Aorta (tissue), 5 donors: ENCODE measurements at places on chromosomes 12 and 14. TPM values are rescaled to one million over a fixed set of nuclear protein-coding genes. Genes with fewer than 3 reads are reported as not detected.

- no peaks in the 10 kb centered on the region for H3K36me3 ChIP-seq
- H3K27me3 ChIP-seq: no peaks in the 10 kb centered on the region
- H3K4me3 ChIP-seq: no peak overlapping the region
- no peak for DNase-seq
- no peaks in the 10 kb centered on the region for H3K4me1 ChIP-seq
Measured at GRCh38 chr12:29334937-29335336, 46.0 kb downstream of the ERGIC2 start.

GRCh38 chr12:54740882-54741281, 92.7 kb upstream of the DCD start:
- H3K4me1 ChIP-seq: no peaks in the 10 kb centered on the region
- H3K36me3 ChIP-seq: no peaks in the 10 kb centered on the region
- H3K27ac ChIP-seq: no peak overlapping the region
- no peaks in the 10 kb centered on the region for H3K27me3 ChIP-seq
- H3K4me3 ChIP-seq: no peak overlapping the region

DNA sequence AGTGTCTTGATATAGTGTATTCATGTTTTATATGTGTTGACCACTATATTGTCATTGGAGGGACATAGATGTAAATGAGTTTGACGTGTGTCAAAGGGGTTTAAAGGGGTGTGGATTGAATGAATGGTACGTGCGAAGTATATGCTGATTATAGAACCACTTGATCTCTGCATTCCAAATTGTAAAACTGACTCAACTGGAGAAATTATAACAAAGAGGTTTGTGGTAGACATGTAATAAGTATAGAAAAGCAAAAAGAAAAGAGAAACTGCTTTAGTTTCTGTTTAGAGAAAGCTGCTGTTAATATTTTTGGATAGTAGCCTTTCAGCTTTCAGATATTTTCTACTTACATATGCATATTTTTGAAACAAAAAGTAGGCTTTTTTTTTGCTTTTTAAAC, 8.9 kb upstream of the MYRFL start:
- no peak overlapping the region for H3K27ac ChIP-seq
- H3K4me3 ChIP-seq: no peak overlapping the region
- H3K4me1 ChIP-seq: no peaks in the 10 kb centered on the region

DNA sequence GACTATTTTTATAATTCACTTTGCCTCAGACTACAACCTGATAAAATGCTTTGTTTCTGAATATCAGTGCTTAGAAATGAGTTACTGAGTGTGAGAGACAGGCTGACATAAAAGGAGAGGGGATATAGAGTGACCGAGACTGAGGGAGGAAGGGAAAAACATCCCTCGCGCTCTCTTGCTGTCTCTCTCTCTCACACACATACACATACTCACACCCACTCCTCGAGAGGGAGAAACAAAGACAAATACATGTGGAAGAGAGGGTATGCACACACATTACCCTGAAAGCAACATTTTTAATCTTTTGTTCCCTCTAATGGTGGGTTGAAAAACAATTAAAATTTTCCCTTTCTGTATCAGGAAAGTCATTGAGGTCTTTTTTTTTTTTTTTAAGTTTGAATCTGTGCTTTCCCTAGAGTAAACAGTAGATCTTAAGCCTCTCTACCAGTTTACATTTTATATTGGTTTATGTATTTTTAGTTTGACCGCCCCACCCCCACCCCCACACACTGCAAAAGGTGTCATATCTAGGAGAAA, 45.3 kb downstream of the FRS2 start:
- H3K4me1 ChIP-seq: peaks cover 3% of the 10 kb centered on the region
- no peak overlapping the region for H3K4me3 ChIP-seq
- no peak for DNase-seq
- H3K36me3 ChIP-seq: peaks cover 2% of the 10 kb centered on the region

DNA sequence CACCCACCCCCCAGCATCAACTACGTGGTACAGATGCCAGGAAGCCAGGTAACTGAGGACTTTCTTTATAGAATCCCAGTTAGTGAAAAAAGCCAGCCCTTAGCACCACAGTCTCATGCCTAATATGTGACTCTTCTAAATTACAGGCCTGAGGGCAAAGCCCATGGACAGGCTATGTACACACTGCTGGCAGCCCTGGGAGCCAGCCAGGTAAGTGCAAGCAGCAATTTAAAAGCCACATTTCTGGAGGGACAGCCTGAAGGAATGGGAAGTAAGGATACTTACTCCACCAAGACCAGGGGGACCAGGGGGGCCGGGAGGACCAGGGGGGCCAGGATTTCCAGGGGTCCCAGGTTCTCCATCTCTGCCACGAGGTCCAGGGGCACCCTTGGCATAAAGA, 7.0 kb downstream of the COL2A1 start:
- DNase-seq: no peak
- H3K4me3 ChIP-seq: no peak overlapping the region
- no peaks in the 10 kb centered on the region for H3K27me3 ChIP-seq
- H3K4me1 ChIP-seq: no peaks in the 10 kb centered on the region

DNA sequence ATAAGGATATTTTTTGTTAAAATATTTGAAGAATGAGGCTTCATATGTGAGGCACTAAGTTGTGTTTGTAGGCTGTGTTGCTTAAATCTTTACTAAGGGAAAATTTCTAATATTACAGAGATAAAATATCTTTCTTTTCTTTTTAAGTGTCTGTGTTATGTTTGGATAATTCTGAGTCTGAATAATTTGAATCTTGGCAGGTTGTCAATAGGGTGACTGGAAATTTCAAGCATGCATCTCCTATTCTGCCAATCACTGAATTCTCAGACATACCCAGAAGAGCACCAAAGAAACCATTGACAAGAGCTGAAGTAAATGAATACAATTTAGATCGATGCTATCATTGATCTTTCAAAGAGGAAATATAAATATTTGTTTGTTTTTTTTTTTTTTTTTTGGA, 29.4 kb downstream of the TMPO start:
- no peaks in the 10 kb centered on the region for H3K27me3 ChIP-seq
- H3K4me1 ChIP-seq: no peaks in the 10 kb centered on the region
- no peak overlapping the region for H3K4me3 ChIP-seq
- no peak for DNase-seq

- DNase-seq: no peak
- H3K4me1 ChIP-seq: no peaks in the 10 kb centered on the region
- H3K4me3 ChIP-seq: no peak overlapping the region
- H3K27ac ChIP-seq: no peak overlapping the region
- no peaks in the 10 kb centered on the region for H3K27me3 ChIP-seq
Measured at GRCh38 chr12:2974560-2974971, 15.4 kb downstream of the TEAD4 start.

DNA sequence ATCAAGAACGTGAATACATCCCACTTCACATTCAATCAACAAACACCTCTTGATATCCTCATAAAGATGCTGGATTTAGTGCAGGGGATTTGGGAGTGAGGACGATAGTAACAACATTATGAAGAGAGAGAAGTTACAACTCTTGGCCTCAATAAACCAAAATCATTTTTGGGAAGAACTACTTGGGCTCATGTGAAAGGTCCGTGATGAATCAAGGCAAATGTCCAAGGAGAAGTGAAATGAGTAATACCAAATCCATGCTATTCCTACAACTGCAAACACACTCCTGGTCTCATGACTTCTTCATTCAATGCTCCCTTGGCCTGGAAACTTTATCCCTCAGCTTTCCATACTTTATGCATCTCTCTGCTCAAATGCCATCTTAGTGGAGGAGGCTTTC, 162.0 kb upstream of the LMNTD1 start:
- no peak overlapping the region for H3K4me3 ChIP-seq
- peaks cover 6% of the 10 kb centered on the region for H3K27me3 ChIP-seq
- H3K27ac ChIP-seq: no peak overlapping the region
- H3K4me1 ChIP-seq: no peaks in the 10 kb centered on the region
- no peaks in the 10 kb centered on the region for H3K36me3 ChIP-seq

DNA sequence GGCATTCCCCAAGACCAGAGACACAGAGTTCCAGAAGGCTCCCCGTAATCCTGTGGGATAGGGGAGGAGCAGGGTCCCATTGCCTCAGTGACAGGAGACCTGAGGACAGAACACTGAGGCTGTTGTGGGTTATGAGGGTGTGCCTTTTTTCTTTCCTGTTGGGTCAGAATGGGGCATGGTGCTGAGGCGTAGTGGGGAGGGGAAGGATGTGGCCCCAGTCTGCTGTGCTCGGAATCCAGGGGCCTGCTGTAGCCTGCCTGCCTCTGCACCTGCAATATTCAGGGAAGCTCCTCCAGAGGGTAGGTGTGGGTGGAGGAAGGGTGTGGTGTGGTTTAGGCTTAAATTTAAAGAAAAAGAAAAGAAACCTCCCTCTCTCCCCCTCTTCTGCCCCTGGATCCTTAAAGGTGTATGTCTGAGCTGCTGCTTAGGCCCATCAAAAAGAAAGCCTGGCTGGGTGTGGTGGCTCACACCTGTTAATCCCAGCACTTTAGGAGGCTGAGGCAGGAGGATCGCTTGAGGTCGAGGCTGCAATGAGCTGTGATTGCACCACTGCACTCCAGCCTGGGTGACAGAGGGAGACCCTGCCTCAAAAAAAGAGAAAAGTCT, 18.7 kb downstream of the PLEKHG3 start:
- H3K4me3 ChIP-seq: no peak overlapping the region
- no peak for DNase-seq
- H3K27me3 ChIP-seq: no peaks in the 10 kb centered on the region
- peaks cover 11% of the 10 kb centered on the region for H3K4me1 ChIP-seq

GRCh38 chr12:132665149-132665491, 22.0 kb downstream of the POLE start:
- DNase-seq: no peak
- H3K27me3 ChIP-seq: no peaks in the 10 kb centered on the region
- no peak overlapping the region for H3K4me3 ChIP-seq
- no peak overlapping the region for H3K27ac ChIP-seq
- peaks cover 4% of the 10 kb centered on the region for H3K36me3 ChIP-seq

GRCh38 chr14:65804439-65805112, 392.0 kb downstream of the FUT8 start:
- H3K4me3 ChIP-seq: no peak overlapping the region
- H3K27me3 ChIP-seq: no peaks in the 10 kb centered on the region
- no peak for DNase-seq
- H3K27ac ChIP-seq: no peak overlapping the region
- no peaks in the 10 kb centered on the region for H3K4me1 ChIP-seq

DNA sequence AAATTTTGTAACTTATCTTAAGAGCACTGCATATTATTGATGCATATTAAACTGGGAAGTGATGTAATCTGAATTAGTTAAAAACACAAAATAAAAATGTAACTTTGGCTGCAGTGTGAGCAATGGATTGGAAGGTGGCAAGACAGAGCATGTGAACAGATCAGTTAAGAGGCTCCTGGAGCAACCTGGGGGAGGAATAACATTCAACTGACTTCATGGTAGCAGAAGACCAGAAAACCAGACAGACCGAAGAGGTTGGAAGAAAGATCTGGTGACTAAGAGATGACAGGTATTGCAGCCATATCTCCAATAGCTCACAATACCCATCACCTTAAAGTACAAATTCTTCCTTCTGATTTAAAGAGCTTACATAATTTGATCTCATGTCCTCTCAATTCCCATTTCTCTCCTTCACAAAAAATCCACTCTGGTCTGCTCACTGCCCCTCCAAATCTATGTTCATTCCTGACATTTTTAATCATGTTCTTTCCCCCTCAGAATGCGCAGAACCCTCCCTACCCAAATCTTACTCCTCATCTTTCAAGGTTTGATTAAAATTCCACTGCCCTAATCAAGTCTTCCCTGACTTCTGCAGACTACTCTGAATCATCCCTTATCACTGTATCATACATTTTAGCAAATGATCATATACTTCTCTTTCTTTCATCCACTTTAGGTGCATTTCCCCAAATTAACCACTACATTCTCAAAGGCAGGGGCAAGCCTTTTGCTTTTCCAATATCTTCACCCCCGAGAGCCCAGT, 51.5 kb downstream of the DUSP16 start:
- DNase-seq: no peak
- H3K4me3 ChIP-seq: no peak overlapping the region
- no peaks in the 10 kb centered on the region for H3K27me3 ChIP-seq
- H3K4me1 ChIP-seq: peaks cover 1% of the 10 kb centered on the region

The CD69 gene
- not detected for polyA plus RNA-seq

The FRMD6 gene
- polyA plus RNA-seq: 11.0 TPM
